ENCODE measurements at places on chromosomes 7 and 10. TPM values are rescaled to one million over a fixed set of nuclear protein-coding genes. Genes with fewer than 3 reads are reported as not detected.

GRCh38 chr10:36506697-36507496 lies 618.5 kb upstream of the ANKRD30A start:
- no peak for DNase-seq

DNA sequence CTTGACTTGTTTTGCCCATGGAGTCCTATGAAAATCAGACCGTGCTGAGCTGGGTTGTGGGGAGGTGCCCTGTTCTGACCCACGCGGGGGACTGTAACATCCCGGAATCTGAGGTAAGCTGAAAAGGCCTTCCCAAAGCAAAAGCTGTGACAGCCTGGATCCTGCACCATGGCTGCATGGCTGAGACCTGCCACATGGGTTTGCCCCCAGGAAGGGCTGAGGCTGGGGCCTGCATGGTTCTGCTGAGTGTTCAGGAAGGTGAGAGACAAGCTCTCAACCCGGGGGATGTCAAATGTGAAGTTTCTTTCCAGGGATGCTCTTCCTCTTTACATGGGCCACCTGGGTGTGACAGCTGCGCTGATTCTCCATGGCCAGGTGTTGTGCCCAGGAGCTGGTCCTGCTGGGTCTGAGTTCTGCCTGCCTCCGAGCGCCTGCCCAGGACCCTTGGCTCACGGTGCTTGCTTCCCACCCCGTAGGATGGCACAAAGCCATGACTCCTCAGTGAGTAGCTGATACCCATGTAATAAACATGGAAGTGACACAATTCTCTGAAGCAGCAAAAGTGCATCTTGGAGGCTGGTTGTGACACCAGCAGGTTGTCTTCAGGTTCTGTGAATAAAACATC lies 58.3 kb downstream of the VIPR2 start:
- no peak for DNase-seq

TRIM73 gene
- 4.4 TPM for total RNA-seq

UFSP1 gene
- total RNA-seq: 2.3 TPM

DNA sequence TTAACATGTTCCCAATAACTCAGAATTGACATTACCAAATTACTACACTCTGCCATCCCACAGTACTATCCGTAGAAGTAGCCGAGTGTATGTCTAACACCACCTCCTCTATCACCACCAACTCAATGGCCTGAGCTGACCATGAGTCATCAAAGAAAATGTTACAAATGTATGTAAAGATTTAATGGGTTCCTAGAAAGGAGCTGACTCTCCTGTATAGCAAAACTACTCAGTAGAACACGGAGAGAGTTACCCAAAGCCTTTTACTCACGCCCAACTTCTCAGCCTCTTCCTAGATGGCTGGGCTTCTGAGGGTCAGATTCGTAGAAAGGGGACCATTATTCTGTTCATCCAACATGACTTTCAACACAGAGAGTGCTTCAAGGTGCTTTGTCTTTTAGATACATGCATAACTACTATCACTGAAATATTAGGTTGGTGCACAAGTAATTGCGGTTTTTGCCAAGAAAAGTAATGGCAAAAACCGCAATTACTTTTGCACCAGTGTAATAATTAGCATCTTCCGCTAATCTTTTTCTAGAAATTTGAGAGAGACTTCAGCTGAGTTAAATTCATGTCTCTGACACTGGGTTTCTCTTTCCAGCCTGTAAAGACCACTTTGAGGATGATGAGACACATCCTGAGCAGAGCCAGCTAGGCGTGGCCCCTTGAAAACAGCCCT lies 24.0 kb upstream of the NANOS1 start:
- no peak for DNase-seq
